ENCODE measurements at places on chromosomes 2 and 18. TPM values are rescaled to one million over a fixed set of nuclear protein-coding genes. Genes with fewer than 3 reads are reported as not detected.
A peak's percentile ranks its signal among the peaks of the same experiment; 100 is the strongest.

DNA sequence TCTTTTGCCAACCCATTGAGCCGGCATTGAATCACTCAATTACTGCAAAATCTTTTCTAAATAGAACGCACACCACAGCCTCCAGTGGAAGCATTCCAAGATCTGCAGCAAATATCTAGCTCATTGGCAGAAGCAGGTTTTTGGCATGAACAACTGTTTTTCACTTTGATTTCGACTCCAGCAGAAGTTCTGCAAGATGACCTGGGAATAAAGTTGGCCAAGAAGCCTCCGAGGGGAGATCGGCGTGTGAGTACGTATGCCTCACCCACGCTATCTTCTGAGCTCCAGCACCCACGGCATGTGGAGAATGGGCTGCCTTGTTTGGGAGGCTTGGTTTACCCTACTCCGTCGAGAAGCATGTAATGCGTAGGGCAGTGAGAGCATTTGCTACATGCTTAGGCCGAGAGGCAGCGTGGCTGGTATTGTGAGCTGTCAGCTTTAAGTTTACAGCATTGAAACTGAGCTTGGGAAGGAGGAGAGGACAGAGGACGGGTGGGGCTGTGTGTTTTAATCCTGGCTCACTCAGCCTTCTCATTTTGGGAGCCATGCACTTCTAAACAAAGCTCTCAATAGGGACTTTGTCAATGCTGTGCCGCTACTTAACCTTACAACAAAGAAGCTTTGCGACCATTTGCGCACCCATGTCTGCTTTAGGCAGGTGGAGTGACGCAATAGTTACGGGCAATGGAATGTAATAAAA lies 10.5 kb downstream of the PCARE start:
- no peaks in the 10 kb centered on the region for H3K27me3 ChIP-seq
- no peak overlapping the region for H3K27ac ChIP-seq
- H3K4me1 ChIP-seq: peaks cover 12% of the 10 kb centered on the region
- no peak overlapping the region for H3K4me3 ChIP-seq

GRCh38 chr2:201008296-201008829 lies 44.9 kb upstream of the ORC2 start:
- DNase-seq: no peak
- peaks cover 13% of the 10 kb centered on the region for H3K36me3 ChIP-seq
- H3K27me3 ChIP-seq: no peaks in the 10 kb centered on the region
- H3K4me1 ChIP-seq: no peaks in the 10 kb centered on the region
- H3K27ac ChIP-seq: no peak overlapping the region

DNA sequence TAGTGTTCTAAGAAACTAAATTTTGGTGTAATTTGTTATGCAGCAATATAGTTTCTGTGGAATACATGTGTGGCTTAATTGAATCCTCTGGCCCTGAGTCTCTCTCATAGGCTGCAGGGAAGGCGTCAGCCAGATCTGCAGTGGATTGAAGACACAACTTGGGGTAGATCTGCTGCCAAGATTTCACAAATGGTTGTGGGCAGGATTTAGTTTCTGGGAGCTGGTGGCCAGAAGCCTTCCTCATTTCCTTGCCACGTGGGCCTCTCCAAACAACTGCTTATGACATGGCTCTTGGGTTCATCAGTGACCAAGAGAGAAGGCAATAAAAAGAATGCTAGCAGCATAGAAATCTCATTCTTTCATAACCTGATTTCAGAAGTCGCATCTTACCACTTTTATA lies 28.2 kb downstream of the CCDC102B start:
- no peaks in the 10 kb centered on the region for H3K4me1 ChIP-seq
- no peak overlapping the region for H3K27ac ChIP-seq
- no peak overlapping the region for H3K4me3 ChIP-seq

- H3K4me3 ChIP-seq: no peak overlapping the region
- H3K36me3 ChIP-seq: no peaks in the 10 kb centered on the region
- no peaks in the 10 kb centered on the region for H3K27me3 ChIP-seq
These were observed 50.4 kb downstream of the PLEKHA3 start for GRCh38 chr2:178530625-178531142.

DNA sequence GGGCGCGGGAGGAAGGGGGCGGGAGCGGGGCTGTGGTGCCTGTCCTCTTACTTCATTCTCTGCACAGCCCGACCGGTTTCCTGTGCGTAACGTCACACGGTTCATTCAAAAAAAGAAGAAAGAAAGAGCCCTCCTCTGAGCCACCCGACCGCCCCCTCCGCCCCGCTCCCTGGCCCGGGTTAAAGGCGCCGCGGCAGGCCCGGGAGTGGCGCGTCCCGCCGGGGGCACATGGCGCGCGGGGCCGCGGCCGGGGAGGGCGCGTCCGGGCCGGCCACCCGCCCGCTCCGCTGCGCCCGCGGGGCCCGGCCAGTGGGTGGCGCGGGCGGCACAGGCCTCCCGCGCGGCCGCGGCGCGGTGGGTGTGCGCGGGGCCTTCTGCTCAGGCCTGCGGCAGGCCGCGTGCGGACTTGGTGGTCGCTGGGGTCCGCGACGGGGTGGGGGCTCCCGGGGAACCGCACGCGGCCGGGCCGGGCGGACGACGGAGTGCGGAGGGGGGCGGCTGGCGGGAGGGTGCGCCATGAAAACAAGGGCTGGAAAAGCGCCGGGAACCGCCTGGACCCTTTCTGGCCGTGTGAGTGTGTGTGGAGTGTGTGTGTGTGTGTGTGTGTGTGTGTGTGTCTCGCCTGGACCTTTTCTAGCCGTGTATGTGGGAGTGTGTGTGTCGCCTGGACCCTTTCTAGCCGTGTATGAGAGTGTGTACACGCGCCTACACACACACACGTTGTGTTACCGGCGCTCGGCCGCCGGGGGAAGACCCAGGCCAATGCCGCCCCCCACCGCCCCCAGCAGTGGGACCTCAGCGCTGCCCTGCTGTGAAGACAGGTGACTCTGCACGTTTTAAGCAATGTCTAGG lies 780 bp upstream of the BCL2 start:
- peak; percentile 69 for DNase-seq
- no peaks in the 10 kb centered on the region for H3K36me3 ChIP-seq
- H3K27me3 ChIP-seq: peaks cover 10% of the 10 kb centered on the region
- peak overlapping the region; percentile 45 for H3K27ac ChIP-seq
- peaks cover 16% of the 10 kb centered on the region for H3K4me1 ChIP-seq

DNA sequence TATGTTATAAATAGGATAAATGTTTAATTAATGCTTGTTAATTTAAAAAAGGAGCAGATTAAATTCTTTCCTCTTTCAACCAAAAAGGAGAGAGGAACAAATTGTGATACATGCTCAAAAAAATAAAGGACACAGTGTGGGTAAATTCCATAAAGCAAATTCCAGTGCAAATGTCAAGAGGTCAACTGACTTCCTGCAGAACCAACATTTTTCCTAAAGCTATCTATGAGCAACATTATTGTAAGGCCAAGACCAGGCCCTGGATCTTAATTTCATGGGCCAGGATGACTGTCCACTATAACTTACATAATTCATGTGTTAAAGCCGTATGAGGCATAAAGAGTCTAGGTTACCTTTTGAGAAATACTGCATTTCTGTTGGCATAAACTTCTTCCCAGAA lies 93.9 kb upstream of the RPE start:
- H3K4me3 ChIP-seq: no peak overlapping the region
- no peaks in the 10 kb centered on the region for H3K27me3 ChIP-seq
- no peak overlapping the region for H3K27ac ChIP-seq
- no peaks in the 10 kb centered on the region for H3K4me1 ChIP-seq
- no peaks in the 10 kb centered on the region for H3K36me3 ChIP-seq
- no peak for DNase-seq

DNA sequence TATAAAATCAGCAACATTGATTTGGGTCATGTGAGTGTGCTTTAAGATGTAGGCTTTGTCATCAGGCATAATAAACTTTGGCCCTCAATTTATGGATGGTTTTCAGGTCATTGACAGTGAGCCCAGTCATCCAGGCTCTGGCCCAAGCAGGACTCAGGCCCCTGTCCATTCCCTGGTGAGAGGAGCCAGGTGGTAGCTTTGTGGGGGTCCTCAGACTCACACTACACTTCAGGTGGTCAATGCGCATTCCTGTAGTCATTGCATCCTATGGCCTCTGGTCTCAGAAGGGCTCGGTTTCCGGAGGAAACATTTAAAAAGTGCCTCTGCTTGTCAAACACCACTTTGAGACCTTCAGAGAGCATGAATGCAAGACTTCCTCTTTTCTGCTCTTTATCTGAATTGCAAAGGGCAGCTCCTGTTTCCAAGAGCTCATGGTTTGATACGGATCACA lies 20.2 kb downstream of the LGALSL start:
- H3K4me1 ChIP-seq: no peaks in the 10 kb centered on the region
- H3K27me3 ChIP-seq: peaks cover 28% of the 10 kb centered on the region
- no peak overlapping the region for H3K27ac ChIP-seq
- no peak overlapping the region for H3K4me3 ChIP-seq
- no peak for DNase-seq

Gene AFF3
- 14.7 TPM for total RNA-seq
